Inflammatory macrophage treated with lipopolysaccharide for 4 hours (primary cell): ENCODE measurements at places on chromosomes 2 and 18.

DNA sequence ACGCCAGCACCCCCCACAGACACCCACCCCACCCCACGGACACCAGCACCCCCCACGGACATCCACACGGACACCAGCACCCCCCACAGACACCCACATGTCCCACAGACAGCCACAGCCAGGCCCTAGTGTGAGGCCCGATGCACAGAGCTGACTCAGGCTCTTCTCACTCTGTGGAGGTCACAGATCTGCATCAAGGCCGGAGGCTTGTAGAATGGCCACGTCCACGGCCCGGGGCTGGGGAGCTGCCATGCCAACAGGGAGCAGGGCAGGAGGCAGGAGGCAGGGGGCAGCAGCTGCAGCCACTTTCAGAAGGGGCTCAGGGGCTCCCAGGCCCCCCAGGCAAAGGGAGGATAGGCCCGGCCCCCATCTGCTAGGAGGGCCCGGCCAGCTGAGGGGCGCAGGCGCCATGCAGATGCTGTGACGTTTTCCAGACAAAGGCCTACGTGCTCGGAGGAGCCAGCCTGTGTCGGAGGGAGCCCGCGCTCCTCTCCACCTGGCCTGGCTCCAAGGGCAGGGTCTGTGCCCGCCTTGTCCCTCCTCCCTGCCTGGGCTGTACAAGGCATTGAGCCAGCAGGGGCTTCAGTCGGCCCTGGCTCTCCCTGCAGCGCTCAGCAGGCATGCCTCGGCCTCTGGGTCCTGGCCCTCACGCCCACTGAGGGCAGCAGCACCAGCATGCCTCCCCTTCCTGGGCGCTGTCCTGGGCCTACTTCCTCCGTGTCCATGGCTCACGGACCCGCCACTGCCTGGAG, 249.0 kb downstream of the TWIST2 start:
- no peak for DNase-seq

GRCh38 chr2:33131111-33131510, 184.4 kb downstream of the LTBP1 start:
- no peak for DNase-seq

GRCh38 chr2:237451643-237452469, 35.2 kb upstream of the MLPH start:
- no peak for DNase-seq

- no peak for DNase-seq
Observed at GRCh38 chr2:239747771-239748170, 277.4 kb downstream of the NDUFA10 start.

- no peak for DNase-seq
Observed at GRCh38 chr18:36714476-36714875, 114.3 kb downstream of the TPGS2 start.

GRCh38 chr2:42325609-42326008, 35.4 kb downstream of the COX7A2L start:
- no peak for DNase-seq

- DNase-seq: no peak
Observed at GRCh38 chr2:101859604-101860003, 132.2 kb upstream of the IL1R2 start.

DNA sequence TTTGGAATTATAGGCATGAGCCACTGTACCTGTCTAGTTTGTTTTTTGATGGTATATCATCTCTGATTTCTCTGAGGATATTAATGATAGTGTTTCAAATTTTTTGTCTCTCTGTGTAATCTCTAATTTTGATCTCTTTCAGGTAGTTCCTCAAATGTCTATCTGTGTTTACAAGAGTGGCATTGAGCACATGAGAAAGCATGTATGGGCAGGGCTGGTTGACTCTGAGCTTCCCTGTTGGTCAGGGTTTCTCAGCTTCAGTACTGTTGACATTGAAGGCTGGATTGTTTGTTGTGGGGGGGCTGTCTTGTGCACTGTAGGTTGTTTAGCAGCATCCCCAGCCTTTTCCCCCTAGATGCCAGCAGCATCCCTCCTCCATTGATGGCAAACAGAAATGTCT, 79.9 kb downstream of the TMEM247 start:
- DNase-seq: no peak

- DNase-seq: no peak
Observed at GRCh38 chr18:46372670-46373069, 268.5 kb downstream of the HAUS1 start.

GRCh38 chr18:56890632-56891031, 239.5 kb downstream of the WDR7 start:
- no peak for DNase-seq

GRCh38 chr2:17544256-17544655, 3.8 kb downstream of the VSNL1 start:
- DNase-seq: no peak

GRCh38 chr2:33785201-33786106, 186.4 kb upstream of the FAM98A start:
- peak; percentile 86 for DNase-seq

GRCh38 chr2:136024616-136025015, 39.2 kb upstream of the DARS1 start:
- no peak for DNase-seq

- DNase-seq: no peak
Observed at GRCh38 chr2:239058766-239059165, 210.9 kb downstream of the TWIST2 start.

DNA sequence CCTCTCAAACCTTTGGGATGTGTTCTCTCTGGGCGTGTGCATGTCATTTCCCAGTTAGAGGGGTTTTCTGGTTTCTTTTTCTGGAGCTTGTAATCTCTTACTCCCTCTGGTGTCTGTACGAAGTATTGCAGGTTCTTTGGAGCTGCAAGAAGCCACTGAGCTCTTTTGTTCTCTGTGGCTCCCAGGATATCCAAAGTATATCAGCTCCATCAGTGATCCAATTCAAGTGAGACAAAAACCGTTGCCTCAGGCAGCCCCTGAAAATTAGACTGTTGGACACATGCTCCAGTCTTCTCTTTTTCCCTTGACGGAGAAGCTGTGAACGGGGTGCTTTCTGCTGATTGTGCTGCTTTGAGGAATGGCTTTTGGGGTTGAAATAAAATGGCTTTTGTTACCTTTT, 59.0 kb upstream of the LDLRAD4 start:
- DNase-seq: peak; percentile 68

GRCh38 chr18:12839057-12839525, 44.9 kb downstream of the PTPN2 start:
- DNase-seq: peak; percentile 88

- peak; percentile 60 for DNase-seq
Observed at GRCh38 chr2:144454466-144455287, 65.2 kb downstream of the ZEB2 start.

- no peak for DNase-seq
Observed at GRCh38 chr2:120977582-120978358, 242.1 kb downstream of the GLI2 start.

- peak; percentile 64 for DNase-seq
Observed at GRCh38 chr2:23824777-23825212, 102.1 kb downstream of the ATAD2B start.

DNA sequence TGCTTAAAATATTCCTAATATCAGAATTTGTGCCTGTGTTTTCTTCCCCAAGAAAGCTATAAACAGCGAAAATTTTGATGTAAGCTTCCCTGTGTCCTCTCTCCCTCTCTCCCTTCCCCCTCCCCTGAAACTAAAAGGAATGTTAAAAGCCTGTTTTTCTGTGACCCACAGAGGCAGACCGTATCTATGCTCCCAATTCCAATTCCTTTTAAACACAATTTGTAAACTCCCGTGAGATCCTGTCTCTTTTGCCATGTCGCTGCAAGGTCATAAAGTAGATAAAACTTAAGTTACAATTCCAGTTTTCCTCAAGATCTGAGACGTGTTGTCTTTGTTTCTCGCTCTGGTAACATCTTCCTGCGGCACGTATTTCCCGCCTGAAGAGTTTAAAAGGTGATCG, 23.3 kb downstream of the SKA1 start:
- DNase-seq: no peak
